ENCODE measurements at places on chromosomes 7 and 10. TPM values are rescaled to one million over a fixed set of nuclear protein-coding genes. Genes with fewer than 3 reads are reported as not detected.

Gene PIK3AP1
- 0.24 TPM for polyA plus RNA-seq

Gene PHF14
- 17.1 TPM for polyA plus RNA-seq

Gene SPDYE2
- polyA plus RNA-seq: not detected

Gene CRPPA
- polyA plus RNA-seq: 1.0 TPM

Gene ASB4
- not detected for polyA plus RNA-seq

Gene GPR85
- 3.0 TPM for polyA plus RNA-seq

Gene THSD7A
- 0.02 TPM for polyA plus RNA-seq

Gene CLCN1
- polyA plus RNA-seq: not detected

Gene HPSE2
- polyA plus RNA-seq: 0.51 TPM

Gene CALHM1
- not detected for polyA plus RNA-seq

Gene PDE6C
- not detected for polyA plus RNA-seq

- no peak for DNase-seq
These were observed 256.2 kb downstream of the ELFN1 start for GRCh38 chr7:1925973-1926907.

DNA sequence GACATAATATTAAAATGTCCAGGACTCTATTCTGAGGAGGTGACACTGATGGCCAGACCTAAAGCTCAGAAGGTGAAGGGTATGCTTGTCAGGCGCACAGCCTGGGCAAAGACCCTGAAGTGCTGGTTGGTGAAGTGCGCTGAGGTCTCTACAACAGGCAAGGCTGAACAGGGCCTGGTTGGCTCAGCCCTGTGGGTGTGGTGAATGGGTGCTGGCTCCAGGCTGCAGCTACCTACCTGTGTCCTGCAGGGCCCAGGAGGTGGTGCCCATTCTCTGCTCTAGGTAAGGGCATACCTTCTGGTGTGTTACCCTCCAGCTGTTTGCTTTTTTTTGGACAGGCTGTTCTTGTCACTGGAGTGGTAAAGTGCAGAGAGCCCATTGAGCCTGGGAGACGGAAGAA, 85.1 kb downstream of the RAMP3 start:
- no peak for DNase-seq

GRCh38 chr10:93115661-93116383, 42.1 kb downstream of the CYP26A1 start:
- peak; percentile 20 for DNase-seq

GRCh38 chr10:124535731-124536495, 74.3 kb downstream of the LHPP start:
- DNase-seq: no peak

- DNase-seq: peak; percentile 80
These were observed 1.8 kb downstream of the SMURF1 start for GRCh38 chr7:99141841-99142726.

GRCh38 chr7:28958235-28958979, at the start of gene TRIL:
Gene TRIL, minus strand, starts transcription at chr7:28958330. Its CDS starts 284 bp downstream, at chr7:28958046.
- peak; percentile 86 for DNase-seq

GRCh38 chr7:85065306-85065705, 121.5 kb downstream of the SEMA3D start:
- peak; percentile 61 for DNase-seq

GRCh38 chr10:21021843-21022594, 124.9 kb upstream of the NEBL start:
- DNase-seq: no peak

DNA sequence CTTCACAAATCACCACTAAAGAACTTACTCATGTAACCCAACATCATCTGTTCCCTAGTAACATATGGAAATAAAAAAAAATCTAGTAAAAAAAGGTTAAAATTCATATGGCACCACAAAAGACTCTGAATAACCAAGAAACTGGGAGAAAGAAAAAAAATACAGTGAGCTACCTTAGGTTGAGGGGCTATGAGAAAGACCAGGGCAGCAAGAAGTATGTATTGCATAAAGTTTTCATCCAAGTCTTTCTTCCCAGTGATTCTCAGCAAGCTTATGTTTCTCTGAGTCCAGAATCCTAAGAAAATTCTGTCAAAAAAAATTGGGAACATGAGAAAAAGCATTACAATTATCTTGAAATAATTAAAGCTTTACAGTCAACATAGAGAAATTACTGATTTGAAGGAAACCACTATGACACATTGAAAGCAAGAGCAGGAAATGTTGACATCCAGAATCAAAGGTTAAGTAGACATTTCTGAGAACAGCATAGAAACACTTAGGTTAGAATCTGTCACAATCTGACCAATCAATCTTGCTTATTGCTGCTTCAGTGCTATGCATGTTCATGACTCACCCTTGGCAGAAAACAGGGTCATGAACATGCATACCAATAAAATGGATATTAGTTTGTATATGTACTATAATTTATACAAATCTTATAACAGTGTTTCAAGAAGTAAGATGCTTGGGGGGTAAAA, 494.0 kb upstream of the POT1 start:
- DNase-seq: peak; percentile 57

- no peak for DNase-seq
These were observed 80.4 kb upstream of the PDE1C start for GRCh38 chr7:32150589-32150988.

DNA sequence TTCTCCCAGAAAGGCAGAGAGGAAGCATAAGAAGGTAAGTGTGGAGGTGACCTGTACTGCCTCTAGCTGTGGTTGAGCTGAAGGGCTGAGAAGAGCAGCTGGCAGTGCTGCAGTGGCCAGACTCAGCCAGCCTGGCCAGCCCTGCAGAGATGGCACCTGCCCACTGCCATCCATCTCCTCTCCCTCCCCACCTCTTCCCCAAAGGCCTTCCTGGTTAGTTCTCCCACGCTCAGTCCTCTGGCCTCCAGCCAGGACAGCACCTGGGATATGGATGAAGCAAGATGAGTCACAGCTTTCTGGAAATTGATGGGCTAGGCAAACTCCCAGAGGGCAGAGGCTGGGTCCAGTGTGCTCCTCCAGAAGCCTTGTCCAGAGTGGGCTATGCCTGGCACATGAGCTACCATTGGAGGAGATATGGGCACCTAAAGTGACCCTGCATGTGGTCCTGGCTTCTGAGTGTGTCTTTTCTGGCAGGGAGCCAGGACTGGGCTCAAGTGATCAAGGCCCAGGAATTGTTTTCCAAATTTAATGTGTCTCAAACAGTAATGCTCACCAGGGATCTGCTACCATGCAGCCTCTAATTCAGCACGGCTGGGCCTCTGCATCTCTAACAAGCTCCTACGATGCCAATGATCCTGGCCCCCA, 81.0 kb upstream of the CACUL1 start:
- DNase-seq: no peak

DNA sequence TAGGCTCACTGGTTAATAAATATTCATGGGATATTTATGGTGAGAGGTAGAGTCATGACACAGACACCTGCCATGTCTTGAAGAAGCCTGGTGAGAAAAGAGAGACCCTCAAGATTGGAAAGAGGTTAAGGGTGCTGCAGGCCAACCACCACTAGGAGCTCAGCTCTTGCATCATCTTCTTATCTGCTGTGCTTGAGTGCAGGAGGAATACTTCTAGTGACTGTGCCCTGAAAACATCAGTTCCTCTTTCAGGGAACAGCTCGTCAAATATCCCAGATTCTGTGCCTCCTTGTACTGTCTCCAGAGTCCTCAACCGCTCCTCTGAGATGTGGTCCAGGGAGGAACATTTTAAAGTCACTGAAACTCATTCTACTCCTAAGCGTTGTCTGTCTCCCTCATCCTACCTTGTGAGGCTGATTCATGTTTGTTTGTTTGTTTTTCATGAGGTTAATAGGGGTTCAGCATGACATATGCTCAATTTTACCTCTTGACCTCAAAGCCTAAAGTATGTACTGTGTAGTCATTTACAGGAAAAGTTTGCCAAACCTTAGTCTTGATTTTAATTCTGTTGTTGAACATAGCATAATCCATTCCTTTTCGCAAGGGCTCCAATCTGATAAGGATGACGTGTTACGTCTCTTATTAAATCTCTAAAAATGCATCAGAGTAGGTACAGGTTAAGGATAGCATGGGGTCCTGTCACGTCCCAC, 293.1 kb downstream of the C7orf25 start:
- no peak for DNase-seq

GRCh38 chr7:47714669-47715607, 133.0 kb upstream of the TNS3 start:
- no peak for DNase-seq

DNA sequence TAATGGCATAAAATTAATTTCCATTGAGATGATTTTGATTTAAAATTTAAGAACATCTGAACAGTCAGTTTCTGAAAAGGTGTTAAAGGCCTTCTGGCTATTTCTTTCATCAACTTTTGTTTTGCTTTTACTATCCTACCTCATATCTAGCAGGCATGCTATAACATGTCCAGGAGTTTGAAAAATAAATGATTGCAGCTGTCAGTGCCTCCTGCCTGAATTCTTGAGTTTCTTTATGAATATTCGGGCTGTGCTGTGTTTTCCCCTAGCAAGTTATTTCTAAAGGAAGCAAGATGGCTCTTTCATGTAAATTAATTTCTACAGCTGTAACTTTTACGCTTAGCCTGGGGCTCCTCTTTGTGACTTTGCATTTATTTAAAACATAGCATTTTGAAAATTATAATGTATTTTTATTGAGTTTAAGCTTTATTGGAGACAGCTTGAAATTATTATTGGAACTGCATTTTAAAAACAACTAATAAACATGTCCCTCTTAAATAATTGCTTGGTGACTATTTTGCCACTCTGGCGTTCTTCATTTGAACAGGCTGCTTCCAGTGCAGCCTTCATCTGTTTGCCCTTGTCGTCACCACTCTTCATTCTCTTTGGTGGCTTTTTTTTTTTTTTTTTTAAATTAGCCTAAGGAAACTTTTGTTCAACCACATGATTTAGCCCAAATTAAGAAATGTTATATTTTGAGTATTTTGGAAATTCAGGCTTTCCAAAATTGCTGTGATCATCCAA, 1083.4 kb upstream of the LRRN3 start:
- DNase-seq: no peak

- peak; percentile 33 for DNase-seq
These were observed 54.8 kb downstream of the MDFIC start for GRCh38 chr7:114976666-114977065.

DNA sequence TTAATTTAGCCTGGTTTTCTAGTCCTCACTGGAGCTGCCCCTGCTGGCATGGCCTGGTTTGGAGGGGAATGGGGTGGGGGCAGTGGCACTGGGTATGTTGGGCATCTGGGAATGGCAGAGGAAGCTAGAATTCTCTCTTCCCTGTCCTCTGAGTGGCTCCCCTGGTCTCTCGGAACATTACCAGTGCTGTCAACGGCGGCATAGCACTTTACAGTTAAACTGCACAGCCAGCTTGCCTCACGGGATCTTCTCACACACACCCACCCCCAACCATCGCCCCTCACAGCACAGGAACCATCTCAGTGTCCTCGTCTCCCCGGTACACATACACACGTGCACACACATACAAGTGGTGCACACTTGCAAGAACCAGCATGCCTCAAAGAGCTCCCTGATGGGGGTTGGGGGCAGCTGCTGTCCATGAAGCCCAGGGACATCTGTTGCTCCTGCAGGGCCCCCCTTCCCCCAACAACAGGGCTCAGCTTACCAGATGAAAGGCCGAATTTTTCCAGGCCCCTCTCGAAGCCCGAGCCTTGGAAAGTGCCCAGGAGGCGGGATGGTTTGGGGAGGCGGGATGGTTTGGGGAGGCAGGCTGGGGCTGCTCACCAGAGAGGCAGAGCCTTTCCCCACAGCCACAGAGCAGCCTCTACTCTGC, 41.0 kb downstream of the TSPAN15 start:
- DNase-seq: no peak

Data from fibroblast of lung (primary cell).